GM23338 (cell line): ENCODE measurements at places on chromosomes 12 and 14.

- DNase-seq, result no peak
Observed at GRCh38 chr14:32414808-32415255, 85.7 kb downstream of the AKAP6 start.

DNA sequence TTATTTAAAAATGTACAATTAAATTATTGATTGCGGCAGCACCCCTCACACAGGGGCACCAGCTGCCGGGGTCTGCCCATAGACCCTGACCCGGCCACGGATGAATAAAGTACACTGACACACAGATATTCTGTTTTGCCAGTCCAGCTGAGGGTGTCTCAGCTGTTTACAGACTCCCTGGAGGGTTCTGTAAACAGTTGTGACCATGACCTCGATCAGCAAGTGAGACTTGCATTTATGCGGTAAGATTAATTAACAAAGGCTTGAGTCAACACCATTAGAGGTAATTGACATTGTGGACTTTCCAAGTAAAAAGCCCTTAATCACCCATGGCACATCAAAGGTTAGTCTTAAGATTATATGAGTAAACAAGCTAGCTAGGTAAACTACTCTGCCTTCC lies 94.3 kb downstream of the FUT8 start:
- peak; percentile 57 for DNase-seq

GRCh38 chr14:60064491-60065072 lies 27.1 kb upstream of the PCNX4 start:
- DNase-seq, result peak; percentile 37

DNA sequence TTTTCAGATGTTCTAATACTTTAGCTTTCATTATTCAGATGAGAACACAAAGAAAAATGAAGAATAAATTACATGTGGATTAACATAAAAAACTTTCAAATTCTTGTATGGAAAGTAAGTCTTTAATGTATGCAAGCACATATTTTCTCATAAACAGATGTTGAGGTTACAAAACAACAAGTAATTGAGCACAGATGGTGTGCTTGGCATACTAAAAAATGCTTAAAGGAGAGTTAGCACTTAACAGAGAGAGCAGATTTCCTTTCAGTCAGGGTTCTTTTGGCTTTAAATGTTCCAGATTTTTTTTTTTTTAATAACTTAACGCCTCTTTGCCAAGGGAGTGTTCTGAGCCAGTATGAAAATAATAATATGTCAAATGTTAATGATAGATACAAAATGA lies 96.0 kb downstream of the RASSF9 start:
- DNase-seq, result no peak

DNA sequence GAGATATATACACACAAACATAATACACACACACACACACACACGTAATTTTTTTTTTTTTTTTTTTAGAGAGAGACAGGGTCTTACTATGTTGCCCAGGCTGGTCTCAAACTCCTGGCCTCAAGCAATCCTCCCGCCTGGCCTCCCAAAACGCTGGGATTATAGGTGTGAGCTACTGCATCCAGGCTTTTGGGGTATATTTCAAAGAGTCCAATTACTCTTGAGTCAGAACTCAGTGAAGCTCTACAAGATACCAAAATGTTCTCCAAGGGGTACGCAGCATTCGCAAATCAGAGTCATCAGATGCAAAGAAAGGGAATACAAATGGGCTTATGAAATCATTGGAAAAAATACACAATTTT lies 54.0 kb downstream of the PHLDA1 start:
- DNase-seq, result no peak

- DNase-seq, result no peak
Observed at GRCh38 chr14:25351269-25351668, 301.3 kb upstream of the STXBP6 start.

GRCh38 chr12:81809829-81810595 lies 50.9 kb upstream of the PPFIA2 start:
- no peak for DNase-seq

DNA sequence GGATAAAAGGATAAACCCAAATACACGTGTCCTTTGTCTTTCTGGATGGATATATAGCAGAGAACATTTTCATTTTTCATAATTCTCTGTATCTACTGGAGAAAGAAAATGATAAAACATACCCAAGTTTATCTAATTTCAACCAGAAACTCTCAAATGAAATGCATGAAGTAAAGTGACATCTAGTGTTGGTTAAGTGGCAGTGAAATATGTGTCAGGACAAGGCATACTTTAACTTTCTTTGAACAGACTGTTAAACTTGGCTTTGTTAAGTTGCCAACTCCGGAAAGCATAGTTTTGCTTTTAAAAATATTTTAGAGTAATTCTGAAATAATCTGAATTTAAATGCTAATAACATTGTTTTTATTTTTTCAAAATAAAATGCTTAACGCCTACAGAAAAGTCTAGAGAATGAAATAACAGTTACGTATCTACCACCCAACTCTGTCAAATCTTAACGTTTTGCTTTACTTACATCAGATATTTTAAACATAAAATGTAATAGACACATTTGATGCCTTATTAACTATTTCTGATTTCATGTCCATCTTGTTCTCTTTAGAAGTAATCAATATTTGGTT lies 25.2 kb upstream of the NTN4 start:
- DNase-seq, result peak; percentile 46

GRCh38 chr12:53844994-53845844 lies 93.4 kb upstream of the HOXC13 start:
- peak; percentile 47 for DNase-seq

- no peak for DNase-seq
Observed at GRCh38 chr12:3371018-3371417, 120.0 kb upstream of the PRMT8 start.

- DNase-seq, result peak; percentile 83
Observed at GRCh38 chr12:642633-643474, 20.4 kb downstream of the NINJ2 start.
